HFF-Myc (cell line): ENCODE measurements at places on chromosomes 2 and 18.

GRCh38 chr2:10329880-10330699, 27.4 kb downstream of the HPCAL1 start:
- no peak for DNase-seq

DNA sequence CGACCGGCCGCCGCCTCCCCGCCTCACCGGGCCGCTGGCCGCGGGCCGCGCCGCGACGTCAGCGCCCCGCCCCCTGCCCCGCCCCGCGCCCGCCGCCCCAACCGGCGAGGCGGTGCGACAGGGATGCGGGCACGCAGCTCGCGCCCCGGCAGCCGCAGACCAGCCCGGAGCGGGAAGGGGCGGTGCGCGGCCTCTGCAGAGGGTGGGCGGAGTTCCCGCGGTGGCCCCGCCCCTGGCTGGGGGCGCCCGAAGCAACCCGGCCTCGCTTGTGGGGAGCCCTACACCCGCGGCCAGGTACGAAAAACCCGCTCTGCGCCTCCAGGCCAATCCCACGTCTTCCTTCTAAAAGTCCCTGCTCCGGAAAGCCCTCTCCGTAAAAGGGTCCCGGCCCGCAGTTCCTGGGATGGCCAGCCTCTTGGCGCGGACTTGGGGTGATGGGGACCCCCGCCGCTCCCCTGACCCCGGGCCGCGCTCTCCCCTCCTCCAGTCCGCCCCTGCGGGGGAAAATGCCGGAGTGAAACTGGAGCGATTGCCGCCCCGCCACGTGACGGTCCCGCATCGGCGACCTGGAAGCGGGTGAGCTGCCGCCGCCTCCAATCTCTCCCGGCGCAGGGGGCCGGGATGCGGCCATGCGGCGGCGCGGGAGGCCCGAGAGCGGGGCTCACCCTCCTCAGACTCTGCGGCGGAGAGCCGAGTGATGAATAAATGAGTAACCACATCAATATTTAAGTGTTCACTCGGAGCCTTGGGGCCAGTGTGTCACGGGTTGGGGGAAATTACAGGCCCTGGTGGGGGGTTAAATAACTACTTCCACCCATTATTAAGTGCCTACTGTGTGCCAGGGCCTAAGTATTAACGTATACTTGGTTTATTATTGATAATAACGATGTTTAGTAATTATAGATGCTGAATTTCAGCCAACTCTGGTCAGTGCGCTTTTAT, at the start of gene RAB11FIP5:
Gene RAB11FIP5 (minus strand): TSS at position 36 of the 942 bp plus-strand sequence. CDS start 171 bp downstream, outside the sequence.
- no peak for DNase-seq

GRCh38 chr2:119134775-119135174, 23.8 kb downstream of the C1QL2 start:
- DNase-seq = no peak

DNA sequence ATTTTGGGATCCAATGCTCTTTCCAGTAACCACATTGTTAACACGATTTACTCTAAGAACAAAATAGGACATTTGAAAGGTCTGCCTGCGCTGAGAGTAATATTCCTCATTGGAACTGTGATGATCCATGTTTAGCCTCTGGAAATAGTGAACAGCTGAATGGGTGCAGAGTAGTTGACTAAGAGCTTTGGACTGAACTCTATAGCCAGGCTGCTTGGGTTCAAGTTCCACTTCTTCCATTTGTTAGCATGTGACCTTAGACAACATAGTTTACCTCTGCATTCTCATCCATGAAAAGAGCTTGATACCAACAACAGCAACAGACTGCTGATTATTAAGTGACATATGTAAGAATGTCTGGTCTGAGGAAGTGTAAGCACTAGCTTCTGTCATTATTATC, 128.3 kb upstream of the MMADHC start:
- no peak for DNase-seq

- DNase-seq = no peak
Observed at GRCh38 chr2:27942612-27943547, 52.4 kb downstream of the BABAM2 start.

GRCh38 chr2:48530033-48530811, at the start of gene STON1:
TSS of gene STON1 (plus strand) at chr2:48530154. CDS start at chr2:48580634, 50,480 bp downstream.
- DNase-seq = no peak

DNA sequence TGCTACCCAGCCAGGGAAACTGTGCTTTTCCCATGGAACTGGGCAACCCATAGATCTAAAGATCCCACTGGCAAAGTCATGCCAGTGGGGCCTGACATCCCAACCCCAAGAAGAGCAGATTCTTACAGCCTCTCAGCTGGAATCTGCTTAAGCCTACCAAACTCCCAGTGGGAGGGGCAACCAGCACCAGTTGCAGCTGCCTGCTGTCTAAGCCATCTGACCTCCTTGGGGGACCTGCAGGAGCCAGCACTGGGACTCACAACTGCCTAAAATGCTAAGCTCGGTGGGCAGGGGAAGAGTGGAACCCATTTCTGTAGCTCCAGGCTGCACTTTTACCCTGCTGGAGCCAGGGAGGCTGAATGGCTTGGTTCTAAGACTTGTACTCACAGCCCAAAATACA, 770.7 kb upstream of the SLC8A1 start:
- no peak for DNase-seq

GRCh38 chr2:69012310-69013141, 453 bp upstream of the ANTXR1 start:
- DNase-seq = peak; percentile 26

DNA sequence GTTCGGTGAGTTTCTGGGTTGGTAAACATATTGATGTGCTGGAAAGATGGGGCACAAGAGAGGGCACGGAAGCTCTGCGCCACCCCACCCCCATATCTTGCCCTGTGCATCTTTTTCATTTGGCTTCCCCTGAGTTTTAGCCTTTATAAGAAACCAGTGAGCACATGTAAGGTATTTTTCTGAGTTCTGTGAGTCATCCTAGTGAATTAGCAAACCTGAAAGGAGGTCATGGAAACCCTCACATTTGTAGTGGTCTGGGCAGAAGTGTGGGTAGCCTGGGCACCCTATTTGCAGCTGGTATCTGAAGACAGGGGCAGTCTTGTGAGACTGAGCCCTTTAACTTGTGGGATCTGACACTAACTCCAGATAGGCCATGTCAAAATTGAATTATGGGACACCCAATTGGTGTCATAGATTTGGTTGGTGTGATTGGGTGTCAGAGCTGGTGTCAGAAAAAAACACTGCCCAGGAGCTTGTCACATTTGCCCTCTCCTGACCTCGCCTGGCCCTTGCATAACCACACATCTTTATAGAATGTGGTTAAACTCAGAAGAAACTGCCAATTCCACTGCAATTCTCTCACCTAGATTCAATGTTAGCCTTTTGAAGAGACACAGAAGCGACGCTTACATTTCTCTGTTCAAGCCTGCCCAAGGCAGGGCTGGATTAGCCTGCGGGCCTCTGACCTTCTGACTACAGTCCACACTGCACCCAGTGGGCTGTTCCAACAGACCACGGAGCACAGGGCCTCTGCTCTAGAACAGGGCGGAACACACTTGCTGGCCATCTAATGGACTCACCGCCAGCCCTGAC, 12.0 kb upstream of the GALM start:
- no peak for DNase-seq

DNA sequence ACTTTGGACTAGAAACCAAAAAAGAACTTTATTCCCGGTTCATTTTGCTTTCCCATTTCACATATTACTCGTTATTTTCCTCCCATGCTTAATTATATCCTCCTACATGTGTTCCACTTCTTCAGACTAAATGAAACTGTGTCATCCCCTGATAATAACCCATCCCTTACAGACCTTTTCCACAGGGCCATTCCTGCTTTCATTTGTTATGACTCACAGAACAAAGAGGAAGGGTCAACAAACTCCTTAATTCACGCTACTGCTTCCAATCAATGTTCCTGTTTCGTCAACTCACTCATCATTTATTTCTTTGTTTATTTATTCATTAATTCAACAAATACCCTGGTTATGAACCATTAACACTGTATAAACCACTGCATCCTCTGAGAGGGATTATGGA, 104.5 kb downstream of the ZEB2 start:
- no peak for DNase-seq

- DNase-seq = no peak
Observed at GRCh38 chr2:12897181-12897580, 180.4 kb downstream of the TRIB2 start.

GRCh38 chr18:23058746-23059415, 76.4 kb upstream of the CABLES1 start:
- DNase-seq = no peak

DNA sequence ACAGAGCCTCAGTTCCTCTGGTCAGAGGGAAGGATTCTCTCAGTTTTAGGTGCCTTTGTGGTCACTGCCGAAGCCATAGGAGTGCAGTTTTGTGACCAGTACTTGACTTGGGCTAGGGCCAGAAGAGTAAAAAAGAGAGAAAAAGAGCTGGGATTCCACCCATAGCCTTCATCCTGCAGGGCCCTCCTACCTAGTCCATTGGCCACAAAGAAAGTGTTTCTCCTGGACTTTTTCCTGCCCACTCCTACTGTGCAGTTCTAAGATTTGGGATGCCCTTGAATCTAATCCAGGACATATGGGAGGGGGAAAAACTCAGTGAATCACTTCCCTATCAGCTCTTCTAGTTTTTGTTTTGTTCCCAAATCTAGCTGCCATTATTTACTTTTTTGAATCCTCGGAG, 26.0 kb downstream of the FAM117B start:
- no peak for DNase-seq

GRCh38 chr2:239902749-239903201, 122.4 kb downstream of the NDUFA10 start:
- no peak for DNase-seq

- DNase-seq = no peak
Observed at GRCh38 chr2:31075431-31075830, 62.8 kb downstream of the GALNT14 start.

DNA sequence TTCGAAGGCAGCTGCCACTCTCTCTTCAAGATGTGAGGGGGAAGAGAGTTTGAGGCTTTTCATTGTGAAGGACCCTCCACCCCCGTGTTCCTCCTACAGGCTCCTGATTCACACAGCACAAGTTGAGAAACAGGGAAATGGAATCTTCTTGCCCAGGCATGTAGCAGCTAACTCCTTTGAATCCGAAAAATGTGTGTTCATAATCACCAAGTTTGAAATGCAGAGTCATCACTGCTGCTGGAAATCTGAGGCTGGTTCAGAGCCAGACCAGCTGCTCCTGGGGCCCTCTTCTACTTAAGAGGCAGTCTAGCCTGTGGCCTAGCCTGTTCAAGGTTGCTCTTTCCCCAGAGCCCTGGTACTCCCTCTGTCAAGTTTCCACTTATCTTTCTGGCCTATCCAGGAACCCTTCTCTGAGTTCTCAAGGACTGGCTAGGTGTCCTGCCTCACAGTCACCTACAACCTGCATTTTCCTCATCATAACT, 166.4 kb downstream of the TMEM247 start:
- no peak for DNase-seq

DNA sequence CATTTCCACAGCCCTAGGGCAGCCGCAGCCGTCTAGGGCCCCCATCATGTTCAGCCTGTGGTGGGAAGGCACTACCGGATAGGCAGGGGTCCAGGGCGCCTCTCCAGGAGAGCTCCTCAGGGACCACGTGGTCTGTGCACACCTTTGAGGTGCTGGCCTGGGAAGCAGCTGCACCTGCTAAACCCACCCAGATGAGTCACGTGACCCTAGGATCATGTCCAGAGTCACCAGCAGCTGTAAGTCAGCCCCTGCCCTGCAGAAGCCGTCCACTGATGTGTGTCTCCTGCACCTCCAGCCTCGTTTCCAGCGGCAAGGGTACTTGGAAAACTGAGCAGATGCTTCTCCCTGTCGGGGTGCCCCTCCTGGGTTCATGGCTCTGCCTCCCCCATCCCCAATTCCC, 682.6 kb upstream of the SALL3 start:
- no peak for DNase-seq

DNA sequence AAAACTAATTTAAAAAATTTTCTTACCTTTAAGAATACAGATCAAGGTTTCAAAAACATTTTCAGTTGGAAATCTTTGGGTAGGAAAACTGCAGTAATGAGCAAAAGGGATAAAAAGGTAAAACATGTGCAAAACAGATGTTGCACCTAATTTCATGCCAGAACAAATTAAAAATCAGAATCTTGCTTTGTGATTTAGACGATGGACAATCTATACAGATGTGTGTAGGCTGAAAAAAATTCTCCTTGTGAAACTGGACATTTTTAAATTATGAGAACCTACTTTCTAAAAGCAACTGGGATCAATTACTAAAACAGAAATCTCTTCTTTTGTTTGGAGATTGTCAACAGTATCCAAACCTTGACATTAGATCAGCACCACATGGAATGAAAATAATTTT, 183.2 kb upstream of the ITGA4 start:
- DNase-seq = no peak

GRCh38 chr2:84897773-84898172, 7.7 kb upstream of the TMSB10 start:
- DNase-seq = no peak

- no peak for DNase-seq
Observed at GRCh38 chr2:123644053-123644452, 381.0 kb upstream of the CNTNAP5 start.

GRCh38 chr2:186032102-186032738, 293.6 kb downstream of the FSIP2 start:
- no peak for DNase-seq

- no peak for DNase-seq
Observed at GRCh38 chr2:174654419-174654941, 56.9 kb upstream of the WIPF1 start.

- no peak for DNase-seq
Observed at GRCh38 chr2:120435671-120436459, 89.9 kb downstream of the INHBB start.

GRCh38 chr2:230875347-230876315, 10.9 kb downstream of the ITM2C start:
- DNase-seq = no peak

DNA sequence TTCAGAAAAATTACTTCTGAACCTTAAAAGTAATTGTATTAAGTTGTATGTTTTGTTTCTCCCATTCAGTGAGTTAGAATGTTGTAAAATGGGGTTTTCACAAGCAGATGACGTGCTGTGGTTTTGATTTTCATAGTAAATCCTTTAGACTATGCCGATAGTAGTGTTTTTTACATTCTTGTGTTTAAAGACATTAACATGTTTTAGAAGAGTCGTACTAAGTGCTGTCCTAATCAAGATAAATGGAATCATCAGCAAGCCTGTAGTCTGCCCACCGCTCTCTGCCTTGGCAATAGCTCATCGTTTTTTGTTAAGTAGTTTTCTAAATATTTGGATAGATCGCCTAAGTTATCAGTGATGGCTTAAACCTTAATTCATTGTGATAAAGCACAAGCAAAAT, 21.5 kb downstream of the PKP4 start:
- DNase-seq = no peak

DNA sequence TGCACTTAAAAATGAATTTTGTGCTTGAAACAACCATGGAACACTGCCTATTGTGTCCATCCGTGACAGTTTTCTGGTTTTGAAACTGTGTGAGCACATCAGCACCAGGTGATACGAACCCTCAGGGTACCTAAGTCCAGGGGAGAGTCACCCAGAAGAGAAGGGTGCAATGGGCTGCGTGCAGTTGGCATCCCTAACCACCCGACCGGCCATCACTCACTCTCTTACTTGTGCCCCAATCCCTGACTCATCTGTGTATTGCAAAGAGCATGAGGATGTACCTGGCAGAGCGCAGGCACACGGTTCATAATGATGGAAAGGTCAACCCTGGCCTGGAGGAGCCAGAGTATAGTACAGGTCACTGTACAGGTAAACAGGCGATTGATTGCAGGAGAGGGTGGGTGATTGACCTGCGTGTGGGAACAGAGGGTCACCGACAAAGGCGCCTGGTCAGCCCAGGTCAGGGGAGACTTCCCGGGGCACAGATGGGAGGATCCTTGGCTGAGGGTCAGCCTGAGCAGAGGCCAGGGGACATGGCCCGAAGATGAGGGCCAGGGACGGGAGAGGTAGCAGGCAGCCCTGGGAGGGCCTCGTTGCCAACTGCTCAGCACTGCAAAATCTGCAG, 160.3 kb downstream of the SEPTIN10 start:
- no peak for DNase-seq
